Frontal cortex (tissue), 4 donors: ENCODE measurements at places on chromosomes 11 and 22.

- no peak for DNase-seq
Measured at GRCh38 chr11:114522818-114523217, 36.9 kb downstream of the NXPE1 start.

DNA sequence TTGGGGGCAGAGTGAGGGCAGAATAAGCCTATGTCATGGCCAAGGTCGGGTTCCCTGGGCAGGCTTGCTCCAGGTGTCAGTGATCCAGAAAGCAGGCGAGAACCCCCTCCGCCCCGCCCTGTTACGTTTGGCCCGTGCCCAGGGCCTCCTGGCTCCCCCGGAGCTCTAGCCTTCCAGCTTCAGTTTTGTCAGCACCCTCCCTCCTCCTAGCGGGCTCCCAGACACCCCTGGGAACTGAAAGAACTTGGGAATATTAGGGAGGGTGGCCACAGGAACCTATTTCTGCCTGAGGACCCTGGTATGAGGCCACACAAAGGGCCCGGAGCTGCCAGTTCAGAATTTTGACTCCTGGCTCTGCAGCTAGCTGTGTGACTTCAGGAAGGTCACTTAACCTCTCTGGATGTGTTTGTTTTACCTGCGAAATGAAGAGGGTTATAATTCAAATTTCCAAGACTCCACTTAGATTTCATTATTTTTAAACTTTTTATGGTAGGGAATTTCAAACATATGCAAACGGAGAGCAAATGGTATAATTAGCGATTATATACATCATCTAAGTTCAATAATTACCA is 1.2 kb downstream of the TUBA8 start:
- no peak for DNase-seq

DNA sequence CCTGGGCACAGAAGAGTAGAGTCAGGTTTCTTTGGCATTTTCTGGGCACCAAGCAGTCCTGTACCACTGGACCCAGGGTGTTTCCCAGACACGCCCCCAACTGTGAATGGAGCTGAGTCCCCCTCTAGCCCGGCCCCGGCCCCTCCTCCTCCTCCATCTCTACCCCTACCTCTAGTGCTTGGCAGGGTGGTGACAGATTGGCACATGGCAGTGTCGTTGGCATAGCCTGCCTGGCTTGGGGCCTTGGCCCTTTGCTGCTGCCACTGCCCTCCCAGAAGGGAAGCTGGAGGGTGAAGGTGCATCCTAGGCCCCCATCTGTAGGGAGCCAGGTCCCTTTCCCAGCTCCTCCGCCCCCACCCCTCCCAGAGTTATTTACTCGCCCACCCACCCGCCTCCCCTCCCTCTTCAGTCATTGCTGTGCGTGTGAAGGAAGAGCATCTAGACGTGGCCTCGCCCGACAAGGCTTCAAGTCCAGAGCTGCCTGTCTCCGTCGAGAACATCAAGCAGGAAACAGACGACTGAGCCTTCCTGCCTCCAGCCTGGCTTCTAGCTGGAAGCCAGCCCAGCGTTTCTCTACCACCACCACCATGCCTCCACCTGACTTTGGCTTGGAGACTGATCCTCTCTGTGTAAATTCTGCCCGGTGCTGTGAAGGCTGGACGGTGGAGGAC is 10.9 kb downstream of the CHADL start:
- no peak for DNase-seq

- peak; percentile 40 for DNase-seq
Measured at GRCh38 chr11:129861702-129862522, 33.5 kb downstream of the NFRKB start.

- DNase-seq: no peak
Measured at GRCh38 chr22:35743326-35743860, 25.7 kb downstream of the APOL5 start.

DNA sequence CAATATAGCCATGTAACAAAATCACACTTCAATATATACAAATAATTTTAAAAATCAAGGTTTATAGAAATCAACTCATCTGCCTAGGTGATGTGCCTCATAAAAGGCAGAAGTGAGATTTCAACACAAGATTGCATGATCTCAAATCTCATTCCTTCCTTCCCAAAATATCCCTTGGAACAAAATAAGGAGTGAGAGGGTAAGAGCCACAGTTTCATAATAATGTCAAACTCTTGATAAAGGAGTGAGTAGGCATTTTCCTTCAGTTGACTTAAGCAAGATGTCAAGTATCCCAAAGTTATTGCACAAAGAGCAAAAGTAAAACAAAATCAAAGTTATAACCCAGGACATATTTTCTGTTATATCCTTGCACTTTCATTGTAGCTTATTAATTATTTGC is 81.3 kb downstream of the C22orf31 start:
- DNase-seq: no peak

DNA sequence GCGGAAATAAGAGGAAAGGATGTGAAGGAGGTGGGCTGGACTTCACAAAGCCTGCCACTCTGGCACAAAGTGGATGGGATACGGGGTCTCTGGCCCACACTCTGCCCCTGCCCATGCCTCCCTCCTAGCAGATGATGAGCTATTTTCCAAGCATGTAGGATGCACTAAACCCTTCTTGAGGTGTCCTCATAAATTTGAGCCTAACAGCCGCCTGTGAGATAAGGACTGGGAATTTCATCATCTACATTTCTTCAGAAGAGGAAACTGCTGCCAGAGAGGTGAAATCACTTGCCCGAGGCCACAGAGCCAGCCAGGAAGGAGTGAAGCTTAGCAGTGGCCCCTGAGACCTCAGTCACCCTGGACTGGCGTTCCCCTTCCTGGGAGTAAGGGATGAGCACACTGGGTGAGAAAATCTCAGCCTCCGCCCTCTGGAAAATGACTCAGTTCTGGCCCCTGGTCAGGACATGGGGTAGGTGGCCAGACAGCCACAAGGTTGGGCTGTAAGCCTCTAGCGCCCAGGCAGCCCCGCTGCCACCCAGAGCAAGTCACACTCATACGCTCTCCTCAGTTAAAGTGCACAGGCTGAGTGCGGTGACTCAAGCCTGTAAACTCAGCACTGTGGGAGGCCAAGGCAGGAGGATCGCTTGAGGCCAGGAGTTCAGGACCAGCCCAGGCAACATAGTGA is 27.9 kb downstream of the MB start:
- DNase-seq: no peak

GRCh38 chr11:35554491-35555437 is 29.3 kb upstream of the PAMR1 start:
- no peak for DNase-seq

- DNase-seq: peak; percentile 17
Measured at GRCh38 chr11:114774599-114775361, 96.5 kb downstream of the NXPE2 start.

GRCh38 chr11:45926001-45926401 is 3.5 kb downstream of the LARGE2 start:
- DNase-seq: no peak

GRCh38 chr11:44530413-44531115 is 34.9 kb upstream of the CD82 start:
- no peak for DNase-seq

DNA sequence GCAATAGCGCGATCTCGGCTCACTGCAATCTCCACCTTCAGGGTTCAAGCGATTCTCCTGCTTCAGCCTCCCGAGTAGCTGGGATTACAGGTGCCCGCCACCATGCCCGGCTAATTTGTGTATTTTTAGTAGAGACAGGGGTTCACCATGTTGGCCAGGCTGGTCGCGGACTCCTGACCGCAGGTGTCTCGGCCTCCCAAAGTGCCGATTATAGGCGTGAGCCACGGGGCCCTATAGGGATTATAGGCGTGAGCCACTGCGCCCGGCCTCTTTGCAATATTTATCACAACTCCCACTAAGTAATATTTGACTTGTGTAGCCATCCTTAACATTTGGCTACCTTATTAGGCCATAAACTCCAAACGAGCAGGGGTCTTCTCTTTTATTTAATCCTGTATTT is 879 bp upstream of the CUL5 start:
- no peak for DNase-seq

DNA sequence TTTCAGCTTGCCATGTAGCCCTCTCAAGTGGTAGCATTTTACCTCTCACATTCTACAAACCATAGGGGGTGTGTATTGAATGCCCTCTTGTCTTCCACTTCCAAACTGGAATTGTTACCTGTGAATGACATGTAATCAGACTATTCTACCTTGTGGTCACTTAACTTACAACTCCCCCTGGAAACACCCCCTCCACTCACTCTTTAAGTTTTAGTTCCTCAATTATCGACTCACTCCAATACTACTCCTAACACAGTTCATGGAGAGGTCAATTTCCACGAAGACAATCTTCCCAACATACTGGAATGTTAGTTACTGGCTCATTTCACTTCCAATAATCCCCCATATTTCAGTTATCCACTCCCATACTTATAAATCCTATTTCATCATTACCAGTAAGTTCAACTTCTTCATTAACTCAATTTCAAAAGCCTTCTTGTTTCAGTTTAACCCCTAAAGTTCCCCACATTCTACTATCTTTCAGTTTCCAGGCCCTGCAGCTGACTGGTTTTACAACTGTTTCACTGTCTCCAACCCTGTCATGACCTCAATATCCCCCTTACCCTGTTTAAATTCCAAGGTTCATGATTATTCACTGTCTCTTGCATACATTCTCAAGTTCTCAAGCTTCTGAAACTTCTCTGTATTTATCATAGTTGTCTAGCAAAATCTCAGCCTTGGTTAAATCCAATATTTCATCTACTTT is 92.5 kb downstream of the C11orf87 start:
- no peak for DNase-seq

DNA sequence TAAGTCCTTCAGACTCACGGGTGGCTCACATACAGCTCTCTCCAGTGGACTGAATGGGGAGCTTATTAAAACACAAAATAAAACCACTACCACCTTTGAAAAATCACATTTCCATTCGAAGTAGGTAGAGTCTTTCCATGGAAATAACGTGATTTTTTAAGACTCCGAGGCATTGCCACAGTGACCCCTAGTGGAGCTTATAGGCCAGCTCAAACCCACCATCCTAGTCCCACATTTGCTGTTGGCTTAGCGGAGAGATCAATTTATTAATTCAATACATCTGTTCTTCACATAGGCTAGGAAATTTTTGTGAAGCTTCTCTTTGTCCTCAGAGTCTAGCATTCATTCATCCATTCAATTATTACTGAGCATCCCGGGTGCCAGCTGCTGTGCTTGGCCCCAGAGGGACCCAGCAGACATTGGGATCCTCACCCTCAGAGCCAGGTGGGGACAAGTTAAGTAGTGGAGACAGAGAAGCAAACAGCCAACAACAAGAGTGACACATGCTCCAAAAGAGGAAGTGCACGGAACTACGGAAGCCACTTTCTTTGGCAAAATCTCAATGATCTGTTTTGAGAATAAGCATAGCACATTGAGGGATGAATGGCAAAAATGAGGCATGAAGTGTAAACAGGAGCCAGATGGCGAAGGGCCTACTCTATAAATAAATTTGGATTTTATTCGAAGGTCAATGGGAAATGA is 10.2 kb upstream of the P4HA3 start:
- DNase-seq: no peak

- no peak for DNase-seq
Measured at GRCh38 chr11:957212-957920, 31.7 kb downstream of the AP2A2 start.

GRCh38 chr11:73273222-73273895 is 1.2 kb downstream of the P2RY6 start:
- DNase-seq: no peak

DNA sequence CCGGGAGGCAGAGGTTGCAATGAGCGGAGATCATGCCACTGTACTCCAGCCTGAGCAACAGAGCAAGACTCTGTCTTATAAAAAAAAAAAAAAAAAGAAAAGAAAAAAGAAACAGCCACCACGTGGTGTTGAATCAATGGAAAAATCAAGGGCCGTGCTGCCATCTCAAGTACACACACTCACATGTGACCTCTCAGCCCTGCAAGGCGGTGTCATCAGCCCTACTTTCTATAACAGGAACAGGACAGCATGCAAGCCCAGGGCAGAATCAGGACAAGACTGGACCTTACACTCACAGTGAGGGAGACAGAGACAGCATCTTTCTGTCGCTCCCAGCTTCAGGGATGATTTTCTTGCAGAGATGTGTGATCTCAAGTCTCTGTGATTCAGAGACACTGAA is 179.6 kb downstream of the MPPED1 start:
- DNase-seq: no peak

DNA sequence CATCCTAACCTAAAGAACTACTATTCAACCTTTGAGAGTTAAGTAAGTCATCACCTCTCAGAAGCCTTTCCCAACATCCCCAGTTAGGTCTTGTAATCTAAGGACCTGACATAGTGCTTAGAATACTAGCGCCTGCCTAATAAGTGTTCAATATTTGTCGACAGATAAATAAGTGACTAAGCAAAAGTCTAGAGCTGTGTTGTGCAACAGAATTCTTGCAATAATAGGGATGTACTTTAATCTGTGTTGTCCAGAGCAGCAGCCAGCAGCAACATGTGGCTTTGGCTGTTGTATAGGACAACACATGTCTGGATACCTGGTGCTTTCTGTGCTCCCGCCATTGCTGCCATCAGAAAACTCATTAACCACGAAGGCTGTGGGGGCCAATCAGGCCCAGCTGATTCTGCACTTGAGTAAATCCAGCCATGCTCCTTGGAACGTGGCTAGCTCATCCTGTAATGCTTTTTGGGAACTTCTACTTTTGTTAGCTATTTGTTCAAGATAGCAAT is 66.8 kb upstream of the NTM start:
- no peak for DNase-seq

DNA sequence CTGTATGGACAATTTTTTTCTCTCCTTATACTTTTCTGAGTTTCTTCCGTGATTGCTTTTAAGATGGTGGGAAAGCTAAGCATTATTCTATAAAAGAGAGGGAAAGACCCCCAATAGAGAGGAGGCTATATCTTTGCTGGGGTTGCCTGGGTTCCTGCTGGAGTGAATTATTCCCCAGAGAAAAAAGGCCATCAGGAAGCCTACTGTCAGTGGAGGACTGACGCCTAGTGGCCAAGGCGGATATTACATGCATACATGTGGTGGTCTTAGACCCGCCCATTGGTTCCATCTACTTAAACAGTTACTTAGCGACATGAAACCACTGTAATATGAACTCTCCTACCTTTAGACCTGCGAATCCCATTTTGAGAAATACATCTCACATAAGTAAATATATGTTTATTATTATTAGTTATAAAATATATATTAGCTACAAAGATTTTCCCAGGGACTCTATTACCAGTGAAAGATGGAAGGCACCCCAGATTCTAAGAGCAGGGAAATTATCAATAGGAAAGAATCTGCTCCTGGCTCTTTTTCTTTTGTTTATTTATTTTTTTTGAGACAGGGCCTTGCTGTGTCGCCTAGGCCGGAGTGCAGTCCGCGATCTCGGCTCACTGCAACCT is 15.7 kb upstream of the PGA3 start:
- peak; percentile 47 for DNase-seq

- DNase-seq: no peak
Measured at GRCh38 chr11:68924073-68924925, 20.6 kb downstream of the IGHMBP2 start.
